H7 (cell line): ENCODE measurements at places on chromosomes 6 and 20. TPM values are rescaled to one million over a fixed set of nuclear protein-coding genes. Genes with fewer than 3 reads are reported as not detected.

The CCN2 gene
- total RNA-seq: 5.8 and 8.3 TPM in 2 replicates

The SNAP25 gene
- 0.62 and 0.70 TPM in 2 replicates for total RNA-seq

The TBXT gene
- total RNA-seq: 0.22 and 1.0 TPM in 2 replicates

The TSBP1 gene
- total RNA-seq: not detected in 2 replicates

The GHRH gene
- not detected in 2 replicates for total RNA-seq
